ENCODE measurements at places on chromosomes 16 and 17.
A peak's percentile ranks its signal among the peaks of the same experiment; 100 is the strongest.

DNA sequence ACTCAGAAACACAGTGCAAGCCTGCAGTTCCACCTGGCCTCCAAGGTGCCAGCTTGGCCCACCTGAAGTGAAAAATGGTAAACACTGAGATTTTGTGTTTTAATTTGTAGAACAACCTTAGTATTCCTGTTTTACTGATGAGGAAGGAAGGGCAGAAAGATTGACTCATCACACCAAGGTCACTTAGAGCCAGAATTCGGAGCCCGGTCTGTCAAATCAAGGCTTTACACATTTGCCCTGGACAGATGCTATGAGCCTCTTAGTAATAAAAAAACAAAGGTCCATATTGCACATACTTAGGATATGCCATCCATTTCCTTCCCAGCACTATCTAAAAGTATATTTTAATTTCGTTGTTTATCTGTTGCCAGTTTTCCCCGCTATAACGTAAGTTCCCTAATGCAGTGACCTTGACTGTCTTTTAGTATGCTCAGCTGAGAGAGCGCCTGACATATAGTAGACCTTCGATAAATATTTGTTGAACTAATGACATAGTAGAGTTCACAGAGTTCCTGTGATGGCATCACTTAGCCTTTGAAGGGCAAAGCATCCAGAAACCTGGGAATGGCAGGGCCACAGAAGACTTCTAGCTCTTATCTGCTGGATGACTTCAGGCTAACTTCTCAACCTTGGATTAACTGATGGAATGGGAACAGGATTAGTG, 7.2 kb upstream of the TBKBP1 start:
- no peak overlapping the region for H3K27ac ChIP-seq
- H3K4me3 ChIP-seq: no peak overlapping the region
- no peak for DNase-seq
- H3K36me3 ChIP-seq: peaks cover 45% of the 10 kb centered on the region

DNA sequence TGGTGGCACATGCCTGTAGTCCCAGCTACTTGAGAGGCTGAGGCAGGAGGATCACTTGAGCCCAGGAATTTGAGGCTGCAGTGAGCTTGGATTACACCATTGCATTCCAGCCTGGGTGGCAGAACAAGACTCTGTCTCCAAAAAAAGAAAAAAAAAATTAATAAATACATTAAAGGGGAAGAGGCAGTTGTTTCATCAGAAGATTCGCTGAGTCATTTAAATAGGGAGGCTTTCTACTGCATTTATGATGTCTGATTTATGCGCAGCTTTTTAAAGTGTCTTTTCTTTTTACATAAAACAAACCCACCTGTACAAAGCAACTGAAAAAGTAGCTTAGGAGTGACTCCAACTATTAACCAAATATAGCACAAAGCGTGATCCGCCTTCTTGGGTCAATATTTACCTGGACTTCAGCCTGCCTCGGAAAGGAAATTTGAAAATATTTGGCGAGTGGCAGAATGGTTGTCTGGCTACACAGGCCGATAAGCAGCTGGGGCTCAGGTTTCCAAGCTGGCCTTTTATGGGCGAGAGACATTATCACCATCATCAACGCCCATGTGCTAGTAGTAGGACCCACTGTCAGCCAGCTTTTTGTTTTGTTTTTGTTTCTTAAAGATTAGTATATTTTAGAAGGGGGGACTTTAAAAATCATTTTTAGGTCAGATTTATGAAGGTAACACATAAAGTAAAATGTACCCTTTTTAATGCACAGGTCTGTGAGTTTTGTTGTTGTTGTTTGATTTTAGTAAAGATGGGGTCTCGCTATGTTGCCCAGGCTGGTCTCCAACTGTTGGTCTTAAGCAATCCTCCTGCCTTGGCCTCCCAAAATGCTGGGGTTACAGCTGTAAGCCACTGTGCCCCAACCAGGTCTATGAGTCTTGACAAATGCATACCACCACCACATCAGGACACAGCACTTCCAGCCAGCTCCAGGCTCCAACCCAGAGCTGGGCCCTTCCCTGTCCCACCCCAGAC, 42.5 kb upstream of the RASD1 start:
- DNase-seq: no peak
- H3K36me3 ChIP-seq: no peaks in the 10 kb centered on the region
- H3K4me3 ChIP-seq: no peak overlapping the region
- H3K27me3 ChIP-seq: no peaks in the 10 kb centered on the region

GRCh38 chr17:69607162-69607834, 192.8 kb downstream of the MAP2K6 start:
- no peaks in the 10 kb centered on the region for H3K36me3 ChIP-seq
- H3K27ac ChIP-seq: peak overlapping the region; percentile 68
- no peak overlapping the region for H3K4me3 ChIP-seq

DNA sequence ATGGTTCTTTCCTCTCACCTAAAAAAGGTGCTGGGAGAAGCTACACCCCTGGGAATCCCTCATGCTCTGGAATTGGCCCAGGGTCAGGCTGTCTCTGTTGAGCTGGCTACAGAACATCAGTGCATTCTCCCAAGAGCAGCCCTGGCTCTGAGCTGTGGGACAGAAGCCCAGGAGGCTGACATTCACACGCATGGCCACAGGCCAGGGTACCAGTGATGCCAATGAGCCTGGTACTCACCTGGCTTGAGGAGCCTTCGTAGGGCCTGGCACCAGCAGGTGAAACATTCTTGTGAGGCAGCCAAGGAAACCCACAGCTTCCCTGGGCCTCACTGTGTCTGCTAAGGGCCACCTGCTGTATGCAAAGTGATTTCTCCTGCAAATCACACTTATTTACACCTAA, 121.7 kb upstream of the CCL2 start:
- no peak overlapping the region for H3K4me3 ChIP-seq
- no peak for DNase-seq
- no peaks in the 10 kb centered on the region for H3K4me1 ChIP-seq
- no peaks in the 10 kb centered on the region for H3K36me3 ChIP-seq

DNA sequence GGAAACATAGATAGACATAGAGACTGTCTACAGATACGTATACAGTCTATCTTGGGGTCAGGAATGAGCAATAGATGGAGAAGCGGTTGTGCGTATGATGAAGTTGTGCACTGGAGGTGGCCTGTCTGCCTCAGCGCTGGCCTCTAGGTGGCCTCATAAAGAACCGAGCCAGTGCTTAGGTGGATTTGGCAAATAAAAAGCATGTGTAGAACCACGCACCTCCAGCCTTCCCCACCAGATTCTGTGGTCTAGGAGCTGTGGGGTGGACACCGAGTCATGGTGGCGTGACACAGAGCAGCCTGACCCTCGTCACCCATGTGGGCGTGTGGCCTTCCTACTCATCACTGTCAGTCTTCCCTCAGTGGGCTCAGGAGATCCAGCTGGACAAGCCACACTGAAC, 34.0 kb downstream of the PGS1 start:
- H3K27me3 ChIP-seq: no peaks in the 10 kb centered on the region
- H3K4me1 ChIP-seq: peaks cover 92% of the 10 kb centered on the region
- peak overlapping the region; percentile 91 for H3K27ac ChIP-seq
- H3K36me3 ChIP-seq: peaks cover 31% of the 10 kb centered on the region
- H3K4me3 ChIP-seq: peak overlapping the region; percentile 72

DNA sequence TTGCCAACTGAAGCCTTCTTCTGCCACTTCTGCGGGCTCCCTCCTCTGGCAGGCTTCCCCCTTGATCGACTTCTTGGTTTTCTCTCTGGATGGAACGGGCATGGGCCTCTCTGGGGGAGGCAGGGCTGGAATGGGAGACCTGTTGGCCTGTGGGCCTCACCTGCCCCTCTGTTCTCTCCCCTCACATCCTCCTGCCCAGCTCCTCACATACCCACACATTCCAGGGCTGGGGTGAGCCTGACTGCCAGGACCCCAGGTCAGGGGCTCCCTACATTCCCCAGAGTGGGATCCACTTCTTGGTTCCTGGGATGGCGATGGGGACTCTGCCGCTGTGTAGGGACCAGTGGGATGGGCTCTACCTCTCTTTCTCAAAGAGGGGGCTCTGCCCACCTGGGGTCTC, 6.5 kb upstream of the LASP1NB start:
- DNase-seq: no peak
- no peaks in the 10 kb centered on the region for H3K27me3 ChIP-seq
- peaks cover 22% of the 10 kb centered on the region for H3K4me1 ChIP-seq
- no peak overlapping the region for H3K27ac ChIP-seq
- H3K36me3 ChIP-seq: peaks cover 47% of the 10 kb centered on the region
- no peak overlapping the region for H3K4me3 ChIP-seq

DNA sequence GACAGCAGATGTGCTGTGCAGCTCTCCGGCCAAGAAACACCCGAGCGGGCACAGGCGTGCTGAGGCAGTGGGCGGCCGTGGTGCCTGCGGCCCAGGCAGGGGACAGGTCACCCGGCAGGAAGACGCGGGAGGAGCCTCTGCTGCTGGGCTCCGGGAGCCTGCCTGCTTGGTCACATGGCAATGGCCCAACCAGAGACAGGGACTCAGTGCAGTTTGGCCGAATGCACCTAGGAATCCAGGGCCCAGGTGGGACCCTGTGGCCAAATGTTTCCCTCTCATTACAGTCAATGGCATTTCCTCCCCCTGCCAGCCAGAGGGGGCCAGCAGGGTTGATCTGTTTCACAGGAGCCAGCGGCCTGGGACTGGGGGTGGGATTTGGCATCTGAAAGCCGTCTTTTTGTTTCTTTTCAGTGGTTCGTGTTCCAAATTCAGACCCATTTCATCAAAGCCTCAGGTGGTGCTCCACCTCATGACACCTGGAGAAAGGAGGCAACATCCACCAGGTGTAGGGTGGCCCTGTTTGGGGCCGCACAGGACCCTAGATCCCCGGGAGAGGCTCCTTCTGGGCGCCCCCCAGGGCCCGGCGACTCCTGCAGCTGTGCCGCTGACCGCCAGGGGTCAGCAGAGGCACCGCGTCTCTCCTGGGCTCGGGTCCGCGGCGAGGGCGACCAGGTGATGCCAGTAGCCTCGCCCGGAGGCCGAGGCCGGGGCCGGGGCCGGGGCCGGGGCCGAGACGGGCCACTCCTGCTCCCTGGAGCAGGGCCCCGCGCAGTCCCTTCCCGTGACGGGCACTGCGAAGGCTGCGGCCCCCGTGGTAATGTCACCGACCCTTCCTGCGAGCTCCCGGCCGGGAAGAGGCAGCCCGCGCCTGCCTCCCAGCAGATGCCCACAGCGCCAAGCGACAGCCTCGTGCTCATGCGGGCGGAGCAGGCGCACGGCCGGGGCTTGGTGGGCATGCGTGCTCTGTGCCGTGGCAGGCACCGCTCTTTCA, 118.5 kb downstream of the C16orf78 start:
- H3K36me3 ChIP-seq: no peaks in the 10 kb centered on the region
- H3K27ac ChIP-seq: no peak overlapping the region
- peak; percentile 42 for DNase-seq
- no peak overlapping the region for H3K4me3 ChIP-seq

- no peak within 1 kb of the TSS for H3K27ac ChIP-seq
- DNase-seq: no peak
- peaks cover 46% of the 10 kb centered on the region for H3K27me3 ChIP-seq
- no peak within 1 kb of the TSS for H3K4me3 ChIP-seq
Observed at GRCh38 chr16:23712976-23713375, at the start of gene ERN2. TSS of gene ERN2 (minus strand) at chr16:23713222. CDS start at chr16:23713187, 35 bp downstream.

DNA sequence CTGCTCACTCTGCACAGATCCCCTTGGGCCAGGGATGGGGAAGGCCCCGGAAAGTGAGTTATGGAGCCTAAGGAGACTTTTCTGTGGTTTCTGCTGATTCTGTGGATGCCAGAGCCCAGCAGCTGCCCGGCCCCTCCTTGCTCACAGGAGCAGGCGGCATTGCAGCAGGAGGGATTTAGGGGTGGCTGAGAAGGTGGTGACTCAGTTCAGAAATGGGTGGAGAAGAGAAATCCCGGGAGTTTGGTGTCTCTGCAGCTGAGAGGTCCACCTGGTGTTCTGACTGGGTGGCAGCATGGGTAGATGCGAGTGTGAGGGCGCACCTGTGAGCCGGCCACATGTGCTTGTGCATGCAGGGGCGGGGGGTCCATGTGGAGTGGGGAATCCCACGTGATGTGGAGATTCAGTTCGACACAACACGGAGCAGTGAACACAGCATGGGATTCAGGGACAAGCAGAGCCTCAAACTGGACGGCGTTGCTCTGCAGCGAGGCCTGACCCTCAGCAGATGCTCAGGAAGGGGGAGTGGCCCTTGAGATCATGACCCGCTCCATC, 16.0 kb upstream of the SPPL2C start:
- peaks cover 5% of the 10 kb centered on the region for H3K4me1 ChIP-seq
- no peak overlapping the region for H3K27ac ChIP-seq
- H3K36me3 ChIP-seq: no peaks in the 10 kb centered on the region
- no peaks in the 10 kb centered on the region for H3K27me3 ChIP-seq
- no peak for DNase-seq

- peaks cover 22% of the 10 kb centered on the region for H3K4me1 ChIP-seq
- DNase-seq: no peak
- peaks cover 6% of the 10 kb centered on the region for H3K36me3 ChIP-seq
- peaks cover 8% of the 10 kb centered on the region for H3K27me3 ChIP-seq
- peak overlapping the region; percentile 21 for H3K27ac ChIP-seq
- peak overlapping the region; percentile 42 for H3K4me3 ChIP-seq
Observed at GRCh38 chr17:81517339-81518112, 4.9 kb upstream of the ACTG1 start.

DNA sequence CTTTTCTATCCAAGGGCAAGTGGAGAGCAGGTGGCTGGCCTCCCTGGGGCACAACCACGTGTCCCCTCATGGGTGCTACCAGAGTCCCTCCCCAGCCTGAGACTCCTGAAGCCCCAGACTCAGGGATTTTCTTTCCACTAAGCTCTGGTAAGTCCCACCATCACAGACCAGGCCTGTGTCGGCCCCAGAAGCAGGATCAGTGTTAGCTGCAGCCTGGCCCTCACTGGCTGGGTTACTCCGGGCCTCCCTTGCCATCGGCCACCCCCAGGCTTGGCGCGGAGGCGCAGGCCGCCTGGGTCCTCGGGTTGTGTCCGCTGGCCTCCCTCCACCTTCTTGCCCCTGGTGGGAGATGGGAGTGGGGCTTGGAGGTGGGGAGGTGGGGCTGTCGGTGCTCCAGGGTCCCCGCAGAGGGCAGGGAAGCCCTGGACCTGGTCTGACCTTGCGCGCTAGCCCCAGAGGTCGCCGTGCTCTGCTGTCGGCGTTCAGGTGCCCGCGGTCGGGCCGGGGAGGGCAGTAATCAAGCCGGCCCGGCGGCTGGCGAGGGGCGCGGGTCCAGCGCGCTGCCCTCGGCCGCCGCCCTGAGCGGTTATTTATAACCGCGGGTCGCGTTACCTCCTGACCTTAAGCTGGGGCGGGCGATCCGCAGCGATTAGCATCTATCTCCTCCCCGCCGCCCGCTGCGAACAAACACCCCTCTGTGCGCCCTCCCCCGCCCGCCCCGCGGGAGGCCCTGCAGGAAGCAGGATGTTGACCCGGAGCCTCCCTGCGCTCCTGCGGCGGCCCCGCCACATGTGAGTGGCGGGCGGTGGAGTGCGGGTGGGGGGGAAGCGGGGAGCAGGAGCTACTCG, 78.1 kb upstream of the TOB1 start:
- peak; percentile 87 for DNase-seq
- H3K4me1 ChIP-seq: peaks cover 46% of the 10 kb centered on the region
- H3K27me3 ChIP-seq: no peaks in the 10 kb centered on the region
- peak overlapping the region; percentile 76 for H3K4me3 ChIP-seq

- no peaks in the 10 kb centered on the region for H3K27me3 ChIP-seq
- no peak overlapping the region for H3K4me3 ChIP-seq
- DNase-seq: no peak
Observed at GRCh38 chr16:59369523-59369922, 635.4 kb upstream of the GOT2 start.

- no peak overlapping the region for H3K4me3 ChIP-seq
- no peak for DNase-seq
- H3K27me3 ChIP-seq: no peaks in the 10 kb centered on the region
- no peaks in the 10 kb centered on the region for H3K4me1 ChIP-seq
- no peak overlapping the region for H3K27ac ChIP-seq
Observed at GRCh38 chr17:61784510-61784909, 78.8 kb downstream of the BRIP1 start.

All from activated CD4-positive, alpha-beta T cell treated with anti-CD3 and anti-CD28 coated beads, Interleukin-2, amount 10 ng/mL, durations not matched to agents 7 days and 5 days (primary cell).